ENCODE measurements at places on chromosomes 7 and 10.

GRCh38 chr10:124229989-124230634, 136.7 kb upstream of the CHST15 start:
- peak; percentile 46 for DNase-seq

DNA sequence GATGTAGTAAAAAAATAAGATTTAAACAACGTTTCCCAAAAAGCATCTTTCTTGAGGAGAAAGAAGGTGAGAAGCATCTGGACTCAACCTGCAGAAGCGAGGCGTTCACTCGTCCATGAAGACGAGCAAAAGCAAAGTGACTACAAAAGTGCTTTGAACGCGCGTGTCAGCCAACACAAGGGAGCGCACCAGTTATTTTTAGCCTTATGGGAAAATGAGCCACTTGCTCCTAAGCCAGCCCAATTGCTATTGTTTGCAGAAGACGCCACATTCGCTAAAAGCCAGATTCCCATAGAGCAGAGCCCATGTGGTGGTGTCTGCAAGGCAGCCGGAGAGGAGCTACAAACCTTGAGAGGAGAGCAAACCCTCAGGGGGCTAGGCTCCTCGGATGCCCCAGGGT, 122.5 kb downstream of the FAM53B start:
- DNase-seq = no peak

DNA sequence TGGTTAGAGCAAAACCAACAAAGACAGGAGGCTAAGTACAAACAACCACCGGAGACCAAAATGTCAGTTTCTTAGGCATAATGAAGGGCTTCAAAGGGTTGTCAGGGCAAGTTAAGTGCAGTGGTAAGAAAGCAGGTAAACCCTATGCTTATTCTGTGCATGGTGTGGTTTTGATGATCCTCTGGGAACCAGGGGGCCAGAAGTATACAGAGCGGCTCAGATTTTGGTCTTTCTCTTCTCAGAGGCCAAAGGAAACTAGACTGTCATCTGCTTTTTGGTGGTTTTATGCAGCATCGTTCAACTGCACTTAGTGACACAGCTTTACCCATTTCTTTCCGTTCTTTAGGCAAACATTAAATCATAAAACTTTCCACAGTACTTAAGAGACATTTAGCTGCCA, 332.7 kb upstream of the CELF2 start:
- DNase-seq = no peak

DNA sequence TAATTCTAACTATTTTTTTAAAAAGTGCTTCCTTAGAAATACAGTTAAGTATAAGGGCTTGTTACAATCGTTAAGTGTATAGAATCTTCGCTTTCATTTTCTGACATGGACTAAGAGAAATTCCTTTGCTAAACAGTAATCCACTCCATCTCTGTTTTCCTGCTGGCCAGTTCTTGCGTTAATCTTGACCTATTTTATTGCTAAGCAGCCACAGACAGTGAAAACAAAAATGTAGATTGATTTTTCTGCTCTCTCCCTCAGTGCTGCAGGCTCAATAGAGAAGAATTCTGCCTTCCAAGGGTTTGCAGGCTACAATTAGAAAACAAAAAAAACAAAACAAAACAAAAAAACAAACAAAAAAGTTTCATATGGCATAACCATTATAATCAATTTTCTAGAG, 310.4 kb upstream of the ADARB2 start:
- no peak for DNase-seq

- DNase-seq = no peak
These were observed 393.6 kb upstream of the STEAP1 start for GRCh38 chr7:89760690-89761089.

DNA sequence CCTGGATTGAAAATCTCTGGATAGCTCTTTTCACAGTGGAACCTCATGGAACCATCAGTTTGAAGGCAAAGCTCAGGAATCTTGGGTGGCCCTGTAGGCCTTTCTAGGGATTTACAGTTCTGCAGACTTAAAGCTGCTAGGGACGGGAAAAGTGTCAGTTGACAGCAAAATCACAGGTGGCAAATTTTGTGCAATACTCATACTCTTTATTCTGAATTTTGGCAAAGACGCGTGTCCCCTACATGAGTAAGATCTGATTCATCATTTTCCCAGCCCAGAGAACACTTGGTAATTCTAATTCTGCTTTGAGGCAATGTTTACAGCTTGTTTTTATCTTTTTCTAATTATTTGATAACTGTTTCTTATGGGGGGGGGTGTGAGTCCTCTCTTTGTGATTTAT, 3.6 kb downstream of the LRRC17 start:
- no peak for DNase-seq

DNA sequence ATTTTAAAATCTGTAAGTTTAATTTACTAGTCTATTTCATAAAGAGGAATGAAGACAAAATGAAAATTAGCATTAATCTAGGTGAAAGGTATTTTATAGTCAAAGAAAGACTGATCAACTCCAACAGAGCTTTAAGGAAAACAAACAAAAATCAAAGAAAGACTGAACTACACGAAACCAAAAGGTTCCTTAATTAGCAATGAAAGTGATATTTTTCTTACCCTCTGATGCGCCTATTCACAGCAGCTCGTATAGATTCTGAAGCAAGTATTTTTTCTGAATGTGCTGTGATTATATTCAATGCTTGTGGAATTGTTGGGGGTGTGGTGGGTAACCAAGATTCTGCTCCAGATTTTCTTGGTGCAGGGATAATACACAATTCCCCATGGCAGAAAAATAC, 11.8 kb downstream of the ECD start:
- no peak for DNase-seq

- DNase-seq = no peak
These were observed 874 bp downstream of the BAIAP2L1 start for GRCh38 chr7:98399890-98400541.
